ENCODE measurements at places on chromosomes 3 and 15. TPM values are rescaled to one million over a fixed set of nuclear protein-coding genes. Genes with fewer than 3 reads are reported as not detected.

GOLGA8J gene
- not detected for total RNA-seq

C3orf85 gene
- not detected for total RNA-seq

CHRD gene
- 0.12 TPM for total RNA-seq

ISLR gene
- total RNA-seq: 0.39 TPM

ZNF80 gene
- not detected for total RNA-seq

CERS3 gene
- not detected for total RNA-seq

SAMD7 gene
- not detected for total RNA-seq

GALNT15 gene
- 0.03 TPM for total RNA-seq

CHD2 gene
- 29.2 TPM for total RNA-seq

LYZL4 gene
- not detected for total RNA-seq

PPM1L gene
- total RNA-seq: 0.84 TPM

EXD1 gene
- not detected for total RNA-seq

SEMA4B gene
- 162 TPM for total RNA-seq

ZIC1 gene
- total RNA-seq: not detected

TJP1 gene
- 89.3 TPM for total RNA-seq

PLA2G4F gene
- not detected for total RNA-seq

ARGFX gene
- not detected for total RNA-seq

ACVR2B gene
- total RNA-seq: 2.2 TPM

B3GALNT1 gene
- total RNA-seq: 0.08 TPM

ACP3 gene
- total RNA-seq: not detected

TFDP2 gene
- 17.2 TPM for total RNA-seq

CFAP20DC gene
- total RNA-seq: 2.3 TPM

LSAMP gene
- total RNA-seq: 0.06 TPM

ADAMTS7 gene
- total RNA-seq: 4.2 TPM

BUB1B gene
- 30.7 TPM for total RNA-seq

ATP2B2 gene
- total RNA-seq: 0.21 TPM

ITGA11 gene
- 5.3 TPM for total RNA-seq

PLAAT1 gene
- total RNA-seq: not detected

FANCD2 gene
- 18.6 TPM for total RNA-seq

BDH1 gene
- total RNA-seq: 4.2 TPM

PLA2G4D gene
- not detected for total RNA-seq

UBA7 gene
- total RNA-seq: 0.31 TPM

PRSS50 gene
- not detected for total RNA-seq

ACAP2 gene
- 7.6 TPM for total RNA-seq

MOBP gene
- not detected for total RNA-seq

PLXND1 gene
- 89.2 TPM for total RNA-seq

RBP2 gene
- total RNA-seq: not detected

FANCD2OS gene
- not detected for total RNA-seq

USP4 gene
- 14.5 TPM for total RNA-seq

ILDR1 gene
- total RNA-seq: not detected

SMAD3 gene
- total RNA-seq: 225 TPM
